Common myeloid progenitor, CD34-positive (primary cell): ENCODE measurements at places on chromosomes 5 and 9.

GRCh38 chr9:129232839-129233591 lies 55.0 kb upstream of the IER5L start:
- DNase-seq: no peak

GRCh38 chr9:68739621-68740174 lies 34.7 kb downstream of the PIP5K1B start:
- DNase-seq: peak; percentile 71

DNA sequence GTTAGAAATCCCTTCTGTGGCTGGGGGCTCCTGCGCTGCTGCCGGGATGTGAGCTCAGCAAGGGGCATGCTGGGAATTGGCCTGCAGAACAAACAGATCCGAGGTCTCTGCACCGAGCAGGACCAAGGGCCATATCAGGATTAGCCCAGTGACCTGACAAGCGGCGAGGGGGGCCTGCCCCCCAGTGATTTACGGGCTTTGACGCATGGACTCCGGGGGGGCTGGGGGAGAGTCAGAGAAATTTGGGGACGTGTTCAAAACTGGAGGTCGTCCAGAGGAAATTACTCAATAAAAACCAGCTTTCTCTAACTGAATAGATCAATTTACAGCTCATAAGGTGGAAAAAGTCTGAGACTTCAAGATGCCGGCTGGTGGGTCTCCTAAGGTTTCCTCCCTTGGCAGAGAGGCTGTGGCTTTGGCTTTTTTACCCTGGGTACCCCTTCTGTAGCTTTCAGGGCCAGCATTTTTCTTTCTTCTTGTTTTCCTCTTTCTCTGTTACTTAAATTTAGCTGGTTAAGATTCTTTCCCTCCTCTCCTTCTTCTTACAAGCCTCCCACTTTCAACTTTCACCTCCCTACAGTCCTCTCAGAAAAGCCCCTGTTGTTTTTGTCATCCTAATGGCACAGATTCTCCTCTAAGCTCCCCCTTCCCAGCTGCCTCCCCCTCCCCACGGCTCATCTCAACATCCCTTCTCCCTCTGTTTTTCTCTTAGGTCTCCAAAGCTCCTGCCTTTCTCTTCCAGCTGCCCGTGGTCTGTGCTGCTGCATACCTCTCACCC lies 551.0 kb downstream of the CCDC171 start:
- peak; percentile 69 for DNase-seq

GRCh38 chr5:151627650-151628049 lies 36.5 kb upstream of the FAT2 start:
- DNase-seq: no peak

DNA sequence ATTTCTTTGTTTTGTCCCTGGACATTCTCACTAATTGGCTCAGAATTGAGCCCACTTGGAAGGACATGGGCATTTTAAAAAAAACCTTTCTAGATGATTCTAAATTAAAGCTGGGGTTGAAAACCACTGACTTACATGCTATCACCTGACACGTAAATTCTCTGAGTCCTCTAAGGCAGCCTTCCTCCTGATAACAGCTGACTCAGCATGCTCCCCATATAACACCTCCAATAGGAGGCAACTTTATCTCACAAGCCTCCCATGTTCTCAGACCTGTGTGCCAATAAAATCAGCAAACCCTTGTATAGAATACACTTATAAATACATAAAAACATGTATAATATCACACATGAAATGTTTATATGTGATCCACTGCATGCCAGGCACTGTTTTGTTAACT lies 49.2 kb upstream of the AGXT2 start:
- DNase-seq: no peak

- no peak for DNase-seq
These were observed 160.6 kb downstream of the GADD45G start for GRCh38 chr9:89765211-89765946.

GRCh38 chr5:355379-355935 lies 33.9 kb downstream of the AHRR start:
- DNase-seq: no peak

GRCh38 chr5:109945097-109945678 lies 255.5 kb downstream of the MAN2A1 start:
- DNase-seq: no peak

DNA sequence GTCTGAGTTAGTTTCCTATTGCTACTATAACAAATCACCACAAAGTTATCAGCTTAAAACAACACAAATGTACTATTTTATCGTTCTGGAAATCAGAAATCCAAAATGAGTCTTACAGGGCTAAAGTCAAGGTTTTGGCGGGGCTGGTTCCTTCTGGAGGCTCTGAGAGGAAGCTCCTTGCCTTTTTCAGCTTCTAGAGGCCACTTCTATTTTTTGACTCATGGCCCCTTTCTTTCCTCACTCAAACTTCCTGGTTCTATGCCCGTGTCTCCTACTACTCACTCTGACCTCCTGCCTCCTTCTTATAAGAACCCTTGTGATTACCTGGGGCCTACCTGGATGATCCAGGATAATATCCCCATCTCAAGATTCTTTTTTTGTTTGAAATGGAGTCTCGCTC lies 48.2 kb downstream of the GABBR2 start:
- DNase-seq: no peak

DNA sequence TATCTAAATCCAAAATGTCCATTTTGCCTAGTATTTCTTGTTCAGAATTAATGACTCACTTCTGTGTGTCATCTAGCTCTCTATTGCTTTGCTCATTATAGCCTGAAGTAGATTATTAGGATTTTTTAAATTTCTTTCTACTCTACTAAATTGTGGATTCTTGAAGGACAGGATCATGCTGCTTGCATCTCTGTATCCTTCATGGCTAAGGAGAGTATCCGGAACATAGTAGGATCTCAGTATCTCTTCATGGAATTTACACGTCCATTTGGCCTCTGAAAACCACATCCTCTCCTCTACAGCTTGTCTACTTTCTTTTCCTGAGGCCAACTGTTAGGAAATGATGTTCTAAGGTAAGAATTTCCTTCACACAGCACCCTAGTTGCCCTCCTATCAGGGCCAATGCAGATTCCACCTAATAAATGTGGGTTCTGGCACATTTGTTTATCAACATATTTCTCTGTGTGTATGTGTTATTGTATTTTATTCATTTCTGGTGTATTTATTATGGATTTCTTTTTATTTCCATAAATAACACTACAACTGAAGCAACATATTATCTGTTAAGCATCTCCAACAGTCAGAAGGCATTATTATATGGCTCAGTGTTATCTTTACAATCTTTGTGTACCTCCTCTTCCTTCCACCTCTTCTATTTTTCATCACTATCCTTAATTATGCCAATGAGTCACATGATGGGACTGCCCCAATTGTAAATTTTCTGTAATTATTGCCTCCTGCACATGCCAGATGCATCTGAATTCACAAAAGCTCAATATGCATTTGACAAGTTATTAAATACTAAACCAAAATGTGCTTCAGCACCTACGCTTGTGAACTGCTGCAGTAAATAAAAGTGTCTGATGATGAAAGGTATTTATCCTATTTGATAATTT lies 557.8 kb upstream of the TLE4 start:
- DNase-seq: no peak

GRCh38 chr9:129560881-129561306 lies 60.0 kb downstream of the C9orf50 start:
- DNase-seq: no peak

- DNase-seq: no peak
These were observed 1686.5 kb upstream of the ACO1 start for GRCh38 chr9:30697958-30698357.

GRCh38 chr9:125484350-125485282 lies 222.4 kb downstream of the MAPKAP1 start:
- DNase-seq: no peak

- no peak for DNase-seq
These were observed 143.5 kb downstream of the CARTPT start for GRCh38 chr5:71862507-71863060.

- DNase-seq: peak; percentile 90
These were observed 13.7 kb upstream of the FCHSD1 start for GRCh38 chr5:141664733-141665461.

GRCh38 chr9:94851467-94851866 lies 125.0 kb downstream of the AOPEP start:
- DNase-seq: no peak

GRCh38 chr9:6414247-6414641 lies 1.2 kb downstream of the UHRF2 start:
- DNase-seq: no peak

- DNase-seq: no peak
These were observed 1495.8 kb downstream of the EFNA5 start for GRCh38 chr5:106174903-106175302.

- DNase-seq: peak; percentile 15
These were observed 486.2 kb downstream of the DMAC1 start for GRCh38 chr9:7313389-7313788.

- no peak for DNase-seq
These were observed 55.1 kb downstream of the MEGF9 start for GRCh38 chr9:120659209-120659608.

DNA sequence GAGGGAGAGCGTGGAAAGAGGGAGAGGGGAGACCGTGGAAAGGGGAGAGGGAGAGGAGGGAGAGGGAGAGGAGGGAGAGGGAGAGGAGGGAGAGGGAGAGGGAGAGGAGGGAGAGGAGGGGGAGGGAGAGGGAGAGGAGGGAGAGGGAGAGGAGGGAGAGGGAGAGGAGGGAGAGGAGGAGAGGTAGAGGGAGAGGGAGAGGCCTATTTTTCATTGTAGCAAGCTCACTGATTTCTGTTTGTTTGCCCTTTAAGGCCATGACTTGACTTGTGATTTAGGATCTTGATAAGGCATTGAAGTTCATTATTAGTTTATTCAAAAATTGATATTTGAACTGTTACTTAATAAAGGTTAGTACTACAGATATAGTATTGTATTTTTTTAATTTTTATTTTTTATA lies 52.4 kb downstream of the DMXL1 start:
- no peak for DNase-seq

- no peak for DNase-seq
These were observed 177.5 kb downstream of the PDE4D start for GRCh38 chr5:59716029-59716428.

DNA sequence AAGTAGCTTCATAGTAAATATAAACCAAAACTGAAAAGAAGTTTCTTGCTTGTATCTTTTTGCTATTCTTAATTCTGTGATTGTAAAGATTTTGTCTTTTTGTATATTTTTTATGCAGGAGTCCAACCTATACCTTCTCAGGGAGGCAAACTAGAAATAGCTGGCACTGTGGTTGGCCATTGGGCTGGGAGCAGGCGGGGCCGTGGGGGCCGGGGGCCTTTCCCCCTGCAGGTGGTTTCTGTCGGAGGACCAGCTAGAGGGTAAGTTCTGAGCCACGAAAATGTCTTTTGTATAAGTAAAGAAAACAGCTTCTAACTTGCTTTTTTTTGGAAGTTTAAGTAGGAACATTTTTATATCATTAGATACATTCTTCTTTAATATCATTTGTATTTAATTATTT lies 15.4 kb upstream of the PHF2 start:
- no peak for DNase-seq
